ENCODE measurements at places on chromosomes 4 and X. TPM values are rescaled to one million over a fixed set of nuclear protein-coding genes. Genes with fewer than 3 reads are reported as not detected.

GRCh38 chr4:107120661-107121060 is 84.5 kb upstream of the DKK2 start:
- H3K4me1 ChIP-seq, result no peaks in the 10 kb centered on the region
- H3K36me3 ChIP-seq, result no peaks in the 10 kb centered on the region
- no peak overlapping the region for H3K27ac ChIP-seq
- DNase-seq, result no peak

- DNase-seq, result no peak
- H3K27me3 ChIP-seq, result no peaks in the 10 kb centered on the region
- no peaks in the 10 kb centered on the region for H3K36me3 ChIP-seq
- H3K4me3 ChIP-seq, result no peak overlapping the region
- no peak overlapping the region for H3K27ac ChIP-seq
These were observed 413.1 kb downstream of the GBA3 start for GRCh38 chr4:23105759-23106370.

DNA sequence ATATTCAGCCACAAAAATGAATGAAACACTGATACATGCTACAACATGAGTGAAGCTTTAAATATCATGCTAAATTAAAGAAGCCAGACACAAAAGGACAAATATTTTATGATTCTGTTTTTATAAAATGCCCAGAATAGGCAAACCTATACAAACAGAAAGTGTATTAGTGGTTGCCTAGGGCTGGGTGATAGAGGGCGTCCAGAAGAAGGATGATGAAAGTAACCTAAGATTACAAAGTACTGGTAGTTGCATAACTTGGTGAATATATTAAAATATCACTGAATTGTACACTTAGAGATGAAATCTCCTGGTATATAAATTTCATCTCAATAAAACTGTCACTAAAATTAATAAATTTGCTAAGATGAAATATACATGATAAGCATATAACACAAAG is 67.5 kb downstream of the FBXW7 start:
- H3K4me1 ChIP-seq, result peaks cover 36% of the 10 kb centered on the region
- H3K27me3 ChIP-seq, result no peaks in the 10 kb centered on the region

GRCh38 chr4:56681853-56682525 is 893 bp upstream of the HOPX start:
- H3K27me3 ChIP-seq, result no peaks in the 10 kb centered on the region
- H3K36me3 ChIP-seq, result no peaks in the 10 kb centered on the region
- no peak overlapping the region for H3K27ac ChIP-seq
- H3K4me1 ChIP-seq, result peaks cover 22% of the 10 kb centered on the region
- no peak overlapping the region for H3K4me3 ChIP-seq
- DNase-seq, result no peak

- no peaks in the 10 kb centered on the region for H3K36me3 ChIP-seq
- no peaks in the 10 kb centered on the region for H3K4me1 ChIP-seq
- no peak overlapping the region for H3K27ac ChIP-seq
These were observed 129.6 kb upstream of the MED14 start for GRCh38 chrX:40864972-40865371.

TLR2 gene
- total RNA-seq, result 3.6 TPM
